ENCODE measurements at places on chromosomes 11 and 22. TPM values are rescaled to one million over a fixed set of nuclear protein-coding genes. Genes with fewer than 3 reads are reported as not detected.

The HBG1 gene
- not detected for total RNA-seq

The RBMXL2 gene
- total RNA-seq, result not detected

The OR52E8 gene
- total RNA-seq, result not detected

The CD3G gene
- not detected for total RNA-seq

All from IMR-90 (cell line).